Transverse colon (tissue), 4 donors: ENCODE measurements at places on chromosomes 3 and 15.

GRCh38 chr3:143596957-143597642 lies 251.2 kb downstream of the SLC9A9 start:
- DNase-seq, result peak; percentile 16

GRCh38 chr3:138985932-138986331 lies 20.1 kb downstream of the PRR23A start:
- DNase-seq, result no peak

DNA sequence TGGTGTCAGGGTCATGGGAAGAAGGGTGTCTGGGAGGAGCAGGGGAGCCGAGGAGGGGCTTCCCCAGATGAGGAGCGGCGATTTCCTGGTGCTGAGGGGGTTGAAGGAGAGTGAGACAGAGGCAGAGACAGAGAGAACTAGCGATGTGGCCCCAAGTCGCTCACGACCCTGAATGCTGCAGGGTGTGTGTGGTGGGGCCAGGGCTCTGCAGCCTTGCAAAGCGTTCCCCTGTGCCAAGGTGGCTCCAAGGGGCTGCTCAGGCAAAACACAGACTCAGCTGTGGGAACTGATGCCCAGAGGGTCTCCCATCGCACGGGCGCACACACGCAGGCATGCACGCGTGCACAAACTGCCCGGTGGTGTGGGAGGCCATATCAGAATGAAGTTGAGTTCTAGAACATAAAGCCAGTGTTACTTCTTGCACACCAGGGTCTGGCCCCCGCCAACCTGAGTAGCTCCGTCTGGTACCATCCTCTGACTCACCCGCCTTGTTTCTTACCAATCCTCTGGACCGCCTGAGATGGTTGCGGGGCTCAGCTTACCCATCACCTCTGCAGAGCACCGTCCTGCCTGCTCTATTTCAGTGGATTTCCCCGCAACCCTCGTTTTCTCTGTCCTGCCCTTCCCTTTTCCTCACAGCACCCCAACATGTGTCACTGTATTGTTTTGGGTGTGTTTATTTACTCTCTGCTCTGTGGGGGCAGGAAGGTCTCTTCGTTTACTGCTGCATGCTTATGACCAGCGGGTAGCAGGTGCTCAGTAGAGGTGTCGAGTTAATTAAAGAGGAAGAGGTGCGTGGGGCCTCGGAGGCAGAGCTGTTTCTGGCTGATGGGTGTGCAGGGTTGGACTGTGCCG lies 4.5 kb downstream of the MELTF start:
- DNase-seq, result no peak

- no peak for DNase-seq
Observed at GRCh38 chr15:31412824-31413223, 86.2 kb downstream of the KLF13 start.

- DNase-seq, result no peak
Observed at GRCh38 chr3:168497741-168498140, 402.0 kb upstream of the GOLIM4 start.

GRCh38 chr15:94670438-94671034 lies 439.2 kb downstream of the MCTP2 start:
- no peak for DNase-seq

- DNase-seq, result no peak
Observed at GRCh38 chr15:63301088-63301487, 23.7 kb downstream of the APH1B start.

GRCh38 chr3:140920029-140920428 lies 21.6 kb upstream of the SLC25A36 start:
- no peak for DNase-seq

- DNase-seq, result no peak
Observed at GRCh38 chr3:50204804-50205412, at the start of gene SLC38A3. SLC38A3 (plus strand) TSS chr3:50205271; CDS start chr3:50214200, 8,929 bp downstream.

DNA sequence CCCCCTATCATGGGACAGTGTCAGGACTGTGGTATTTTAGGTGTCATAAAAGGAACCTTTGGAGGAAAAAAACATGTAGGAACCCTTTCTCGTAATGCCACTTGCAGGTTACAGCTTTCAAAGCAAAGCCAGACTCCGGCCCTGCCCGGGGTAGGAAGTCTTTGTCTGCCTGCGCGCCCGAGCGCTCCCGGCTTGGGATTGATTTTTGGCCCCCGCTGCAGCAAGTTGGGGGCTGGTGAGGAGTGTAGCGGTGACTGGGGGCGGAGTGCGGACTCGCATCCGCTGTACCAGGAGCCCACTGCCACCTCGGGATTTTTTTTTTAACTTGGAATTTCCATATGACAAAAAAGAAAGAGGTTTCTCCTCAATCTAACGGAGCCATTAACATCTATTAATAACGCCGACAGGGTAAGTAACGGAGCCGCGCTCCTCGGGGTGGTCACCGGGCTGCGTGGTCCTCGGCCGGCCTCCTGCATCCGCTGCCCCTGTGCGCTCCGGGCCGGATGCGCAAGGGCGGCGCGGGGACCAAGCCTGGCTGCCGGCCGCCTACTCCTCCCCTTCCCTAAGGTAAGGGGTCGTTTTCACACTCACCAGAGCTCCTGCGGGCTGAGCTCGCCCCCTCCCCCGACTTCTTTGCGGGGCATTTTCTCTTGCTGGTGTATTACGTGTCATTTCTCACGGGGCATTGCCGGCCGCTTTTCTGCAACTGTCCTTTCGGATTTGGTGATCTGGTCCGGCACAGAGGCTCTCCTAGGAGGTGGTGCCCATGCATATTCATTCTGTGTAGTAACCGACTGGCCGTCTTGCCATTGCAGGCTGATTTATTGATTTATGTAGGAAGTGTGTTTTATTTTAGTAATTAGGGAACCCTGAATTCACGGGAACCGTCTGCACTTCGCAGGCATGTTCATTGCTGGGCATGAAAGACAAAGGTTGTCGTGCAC lies 219.8 kb upstream of the TOPAZ1 start:
- no peak for DNase-seq

DNA sequence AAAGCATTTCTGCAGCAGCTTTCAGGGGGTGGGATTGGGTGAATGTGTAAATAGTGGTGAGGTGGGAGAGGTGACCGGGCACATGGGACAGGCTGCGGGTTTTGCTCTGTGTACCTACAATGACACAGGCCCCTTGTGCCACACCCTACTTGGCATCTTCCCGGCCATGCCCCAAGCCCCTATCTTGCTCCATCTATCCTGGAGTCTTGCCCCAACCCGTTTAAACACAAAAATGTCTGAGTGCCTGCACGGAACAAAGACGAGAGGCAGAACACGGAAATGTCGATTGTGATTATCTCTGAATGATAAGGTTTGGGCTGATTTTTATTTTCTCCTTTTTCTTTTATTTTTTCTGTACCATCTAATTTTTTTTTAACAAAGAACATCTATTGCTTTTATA lies 46.0 kb upstream of the SLC6A1 start:
- DNase-seq, result no peak

- DNase-seq, result no peak
Observed at GRCh38 chr3:109819734-109820133, 482.4 kb upstream of the DPPA4 start.

DNA sequence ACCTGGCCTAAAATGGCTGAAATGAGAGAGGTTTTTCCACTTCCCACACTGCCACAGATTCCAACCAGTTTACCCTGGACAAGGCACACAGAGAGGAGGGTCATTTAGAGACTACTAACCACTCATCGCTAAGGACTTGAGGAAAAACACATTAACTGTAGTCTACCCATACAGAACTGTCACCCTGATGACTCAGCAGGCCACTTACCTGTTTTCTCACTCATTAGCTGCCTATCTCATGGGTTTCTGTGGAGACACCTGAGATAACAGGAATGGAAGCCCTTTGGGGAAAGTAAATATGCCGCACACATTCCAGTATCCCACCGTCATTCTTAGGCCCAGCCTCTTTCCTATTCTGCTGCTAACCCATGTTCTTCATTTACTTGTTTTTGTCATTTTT lies 50.0 kb downstream of the ABCC5 start:
- no peak for DNase-seq

- no peak for DNase-seq
Observed at GRCh38 chr3:136277634-136278033, 27.5 kb downstream of the PCCB start.

DNA sequence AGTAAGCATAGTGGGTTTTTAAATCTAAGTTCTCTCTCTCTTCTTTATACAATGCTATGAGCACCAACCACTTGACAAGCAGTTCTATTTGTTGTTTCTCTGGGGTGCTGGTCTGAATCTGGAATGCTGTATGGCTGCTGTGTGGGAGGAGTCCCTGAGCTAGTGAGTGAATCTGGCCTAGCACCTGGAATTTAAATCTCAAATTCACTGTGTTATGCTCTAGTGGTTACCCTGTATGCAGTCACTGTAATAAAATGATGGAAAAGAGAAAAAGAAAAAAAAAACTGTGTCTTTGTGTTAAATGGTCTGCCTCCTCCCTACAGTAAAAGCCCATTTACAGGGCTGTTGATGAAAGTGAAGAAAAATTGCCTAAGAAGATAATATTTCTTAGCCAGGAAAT lies 155.0 kb downstream of the ATP8B4 start:
- DNase-seq, result no peak

GRCh38 chr3:194971009-194971408 lies 285.3 kb downstream of the FAM43A start:
- no peak for DNase-seq

DNA sequence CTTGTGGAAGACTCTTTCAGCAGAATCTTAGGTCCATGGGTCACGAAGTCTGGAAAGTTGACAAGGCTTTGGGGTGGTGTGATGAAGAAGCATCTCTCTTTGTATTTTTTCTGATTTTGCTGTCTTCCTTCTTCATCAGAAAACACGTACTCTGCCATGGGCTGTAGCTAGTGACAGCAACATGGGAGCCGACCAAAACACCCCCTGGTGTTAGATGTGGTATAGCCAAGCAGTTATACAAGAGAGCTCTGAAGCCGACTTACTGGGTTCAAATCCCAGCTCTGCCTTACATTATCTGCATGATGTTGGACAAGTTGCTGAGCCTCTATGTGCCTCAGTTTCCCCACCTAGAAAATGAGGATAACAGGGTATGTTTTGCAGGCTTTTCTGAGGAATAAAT lies 32.9 kb upstream of the LYZL4 start:
- DNase-seq, result no peak

GRCh38 chr15:79721256-79721655 lies 175.6 kb downstream of the MTHFS start:
- DNase-seq, result no peak

GRCh38 chr3:94453864-94454263 lies 391.0 kb downstream of the NSUN3 start:
- no peak for DNase-seq

- no peak for DNase-seq
Observed at GRCh38 chr15:66138892-66139590, 114.5 kb downstream of the MEGF11 start.
